GM23248 (cell line): ENCODE measurements at places on chromosomes 16 and 17. TPM values are rescaled to one million over a fixed set of nuclear protein-coding genes. Genes with fewer than 3 reads are reported as not detected.

DNA sequence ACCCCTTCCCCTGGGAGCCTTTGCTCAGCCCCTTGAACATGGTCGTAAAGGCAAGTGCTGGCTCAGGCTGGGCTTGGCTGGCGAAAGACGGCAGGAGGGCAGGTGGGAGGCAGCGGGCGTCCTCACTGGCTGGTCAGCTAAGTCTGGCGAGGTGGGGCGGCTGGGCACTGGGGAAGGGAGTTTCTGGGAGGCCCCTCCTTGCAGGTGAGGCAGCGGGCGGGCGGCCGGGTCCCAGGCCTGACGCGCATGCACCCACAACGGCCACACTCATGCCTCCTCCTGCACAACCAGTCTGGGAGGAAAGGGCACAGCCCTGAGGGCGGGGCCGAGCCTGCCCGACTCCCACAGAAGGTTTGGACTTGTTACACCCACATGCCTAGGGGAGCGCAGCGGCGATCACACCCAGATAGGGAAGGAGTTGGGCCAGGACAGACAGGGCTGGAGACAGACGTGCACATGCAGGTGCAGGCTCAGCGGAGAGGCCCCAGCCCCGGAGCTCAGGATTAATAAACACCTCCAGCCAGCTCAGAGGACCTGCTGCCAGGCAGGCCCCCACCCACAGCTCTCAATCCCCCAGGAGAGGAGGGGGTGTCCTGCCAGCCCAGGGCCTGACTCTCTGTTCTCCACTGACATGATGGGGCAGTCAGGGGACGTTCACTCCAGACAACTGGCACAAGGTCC, at the start of gene EVPL:
Gene EVPL, minus strand, starts transcription at position 148 of the 681 bp plus-strand sequence. Its CDS starts 108 bp downstream, at position 40.
- DNase-seq: no peak
- H3K27ac ChIP-seq: no peak within 1 kb of the TSS
- H3K27me3 ChIP-seq: no peaks in the 10 kb centered on the region
- H3K4me1 ChIP-seq: no peaks in the 10 kb centered on the region

- H3K27ac ChIP-seq: no peak overlapping the region
- H3K36me3 ChIP-seq: no peaks in the 10 kb centered on the region
- no peak overlapping the region for H3K4me3 ChIP-seq
- no peaks in the 10 kb centered on the region; the same call in 1 of the 2 replicates for H3K27me3 ChIP-seq
- no peak for DNase-seq
- H3K4me1 ChIP-seq: peaks cover 2% of the 10 kb centered on the region; the same call in 1 of the 2 replicates
Observed at GRCh38 chr17:30326809-30327208, 7.0 kb downstream of the TMIGD1 start.

DNA sequence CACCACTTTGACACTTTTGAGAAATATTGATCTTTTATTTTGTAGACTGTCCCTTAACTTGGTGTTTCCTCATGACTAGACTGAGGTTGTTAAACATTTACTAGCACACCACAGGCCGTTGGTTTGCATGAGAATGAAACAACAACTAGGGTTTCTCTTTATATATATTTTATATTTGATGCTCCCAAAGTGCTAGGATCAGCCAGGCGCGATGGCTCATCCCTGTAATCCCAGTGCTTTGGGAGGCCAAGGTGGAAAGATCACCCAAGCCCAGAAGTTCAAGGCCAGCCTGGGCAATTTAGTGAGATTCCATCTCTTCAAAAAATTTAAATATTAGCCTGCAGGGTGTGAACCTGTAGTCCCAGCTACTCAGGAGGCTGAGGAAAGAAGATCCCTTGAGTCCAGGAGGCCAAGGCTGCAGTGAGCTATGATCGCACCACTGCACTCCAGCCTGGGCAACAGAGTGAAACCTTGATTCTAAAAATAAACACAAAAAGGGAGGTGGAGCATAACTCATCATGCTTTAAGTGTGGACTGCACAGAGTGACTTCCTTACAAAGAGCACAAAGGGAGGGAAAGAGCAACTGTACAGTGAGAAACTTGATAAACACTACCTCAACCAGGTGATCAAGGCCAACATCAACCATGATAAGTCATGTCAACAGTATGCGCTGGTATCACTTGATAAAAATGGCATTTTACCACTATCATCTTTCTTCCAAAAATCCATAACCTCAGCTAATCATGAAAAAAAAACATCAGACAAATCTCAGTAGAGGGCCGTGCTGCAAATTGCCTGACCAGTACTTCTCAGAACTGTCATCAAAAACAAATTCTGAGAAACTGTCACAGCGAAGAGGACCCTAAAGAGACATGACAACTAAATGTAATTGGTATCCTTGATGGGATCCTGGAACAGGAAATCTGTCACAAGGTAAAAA, 72.8 kb upstream of the ATF7IP2 start:
- no peaks in the 10 kb centered on the region for H3K4me1 ChIP-seq
- no peak overlapping the region for H3K27ac ChIP-seq
- DNase-seq: no peak
- no peaks in the 10 kb centered on the region for H3K36me3 ChIP-seq

DNA sequence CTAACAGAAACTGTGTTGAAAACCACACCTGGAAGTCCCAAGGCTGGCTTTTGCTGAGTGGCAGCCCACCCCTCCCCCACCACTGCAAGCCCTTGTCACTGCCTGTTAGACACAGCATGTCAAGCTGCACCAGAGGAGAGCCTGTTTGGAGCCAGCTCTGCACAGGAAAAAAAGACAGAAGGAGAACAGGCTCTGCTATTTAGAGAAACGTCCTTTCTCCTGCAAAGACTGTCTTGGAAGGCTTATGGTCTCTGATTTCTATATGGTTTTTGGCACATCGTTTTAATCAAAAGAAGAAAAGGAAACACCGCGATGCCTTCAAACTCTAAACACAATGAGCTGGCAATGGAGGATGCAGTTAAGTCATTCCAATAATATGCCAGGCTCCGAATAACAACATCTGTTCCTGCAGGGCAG, 275.5 kb downstream of the MAP2K4 start:
- DNase-seq: peak; percentile 2
- no peak overlapping the region for H3K27ac ChIP-seq
- no peaks in the 10 kb centered on the region for H3K4me1 ChIP-seq
- H3K4me3 ChIP-seq: no peak overlapping the region

GRCh38 chr17:68512960-68513474, 787 bp downstream of the PRKAR1A start:
- H3K27me3 ChIP-seq: no peaks in the 10 kb centered on the region
- peaks cover 30% of the 10 kb centered on the region for H3K4me1 ChIP-seq
- H3K36me3 ChIP-seq: peaks cover 27% of the 10 kb centered on the region
- DNase-seq: peak; percentile 69
- peak overlapping the region; percentile 95 for H3K27ac ChIP-seq

GRCh38 chr16:13436641-13437412, 483.1 kb upstream of the ERCC4 start:
- H3K27ac ChIP-seq: no peak overlapping the region
- H3K4me1 ChIP-seq: no peaks in the 10 kb centered on the region
- H3K27me3 ChIP-seq: no peaks in the 10 kb centered on the region
- DNase-seq: no peak
- H3K4me3 ChIP-seq: no peak overlapping the region
- no peaks in the 10 kb centered on the region for H3K36me3 ChIP-seq

- no peaks in the 10 kb centered on the region for H3K36me3 ChIP-seq
- H3K4me1 ChIP-seq: no peaks in the 10 kb centered on the region
- no peak for DNase-seq
- H3K27me3 ChIP-seq: peaks cover under 1% of the 10 kb centered on the region; the same call in 1 of the 2 replicates
- H3K4me3 ChIP-seq: no peak overlapping the region
- H3K27ac ChIP-seq: no peak overlapping the region
Observed at GRCh38 chr17:41434415-41434814, 6.4 kb downstream of the KRT38 start.

- no peak for DNase-seq
- no peaks in the 10 kb centered on the region for H3K4me1 ChIP-seq
- H3K27me3 ChIP-seq: no peaks in the 10 kb centered on the region
- H3K4me3 ChIP-seq: no peak overlapping the region
- no peaks in the 10 kb centered on the region for H3K36me3 ChIP-seq
- no peak overlapping the region for H3K27ac ChIP-seq
Observed at GRCh38 chr16:1460602-1461138, 14.2 kb downstream of the CLCN7 start.

- no peaks in the 10 kb centered on the region for H3K36me3 ChIP-seq
- H3K27ac ChIP-seq: no peak overlapping the region
- no peaks in the 10 kb centered on the region for H3K4me1 ChIP-seq
Observed at GRCh38 chr17:74460241-74460640, 6.2 kb upstream of the CD300A start.

DNA sequence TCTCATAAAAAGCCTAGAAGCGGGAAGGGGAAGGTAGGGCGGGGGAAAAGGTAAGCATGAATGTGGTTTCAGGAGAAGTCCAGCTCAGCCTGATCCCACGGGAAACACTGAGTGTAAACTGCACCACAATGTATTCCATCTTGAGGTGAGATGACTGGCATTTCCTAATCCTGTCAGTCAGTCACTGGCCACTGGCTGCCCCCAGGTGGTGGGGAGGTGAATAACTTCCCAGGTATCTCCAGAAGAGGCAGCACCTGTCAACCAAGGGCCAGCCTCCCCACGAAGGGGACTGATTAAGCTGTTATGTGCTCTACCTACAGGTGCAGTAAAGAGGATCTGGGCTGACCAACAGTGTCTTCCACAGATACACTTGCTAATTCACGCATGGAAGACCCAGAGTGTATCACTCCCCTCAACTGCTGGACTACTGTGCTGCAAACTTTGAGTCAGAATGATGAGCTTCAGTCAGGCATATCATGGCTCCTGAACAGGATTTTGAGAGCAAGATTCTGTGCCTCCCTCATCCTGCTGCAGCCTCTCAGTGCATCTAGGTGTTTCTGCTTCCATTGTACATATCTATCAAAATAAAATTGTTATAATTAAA, 108.5 kb upstream of the CCL2 start:
- peaks cover 5% of the 10 kb centered on the region for H3K27me3 ChIP-seq
- DNase-seq: no peak
- H3K4me1 ChIP-seq: no peaks in the 10 kb centered on the region
- H3K4me3 ChIP-seq: no peak overlapping the region
- H3K36me3 ChIP-seq: no peaks in the 10 kb centered on the region

DNA sequence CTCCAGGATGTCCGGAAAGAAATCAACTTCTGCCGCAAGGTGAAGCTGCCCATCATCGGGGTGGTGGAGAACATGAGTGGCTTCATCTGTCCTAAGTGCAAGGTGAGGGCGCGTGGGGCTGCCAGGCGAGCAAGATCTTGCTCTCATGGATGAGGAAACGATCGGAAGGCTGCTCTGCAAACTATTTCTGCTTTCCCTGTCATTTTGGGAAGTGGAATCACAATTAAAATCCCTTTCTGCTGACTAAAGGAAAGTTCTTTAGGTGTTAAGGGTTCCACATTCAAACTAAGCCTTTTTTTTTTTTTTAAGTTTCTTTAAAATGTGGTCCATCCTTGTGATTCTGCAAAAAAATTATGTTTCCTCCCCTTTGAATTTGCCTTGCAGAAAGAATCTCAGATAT, 17.7 kb downstream of the NUBP1 start:
- H3K27ac ChIP-seq: no peak overlapping the region
- no peaks in the 10 kb centered on the region for H3K27me3 ChIP-seq
- H3K4me3 ChIP-seq: no peak overlapping the region
- peaks cover 5% of the 10 kb centered on the region; the same call in 1 of the 2 replicates for H3K36me3 ChIP-seq

GRCh38 chr17:78896834-78897663, 6.0 kb downstream of the CEP295NL start:
- peak overlapping the region; percentile 20; the same call in 1 of the 2 replicates for H3K27ac ChIP-seq
- no peak overlapping the region for H3K4me3 ChIP-seq
- no peak for DNase-seq
- H3K36me3 ChIP-seq: peaks cover 14% of the 10 kb centered on the region; the same call in 1 of the 2 replicates
- peaks cover 23% of the 10 kb centered on the region for H3K4me1 ChIP-seq
- no peaks in the 10 kb centered on the region for H3K27me3 ChIP-seq

DNA sequence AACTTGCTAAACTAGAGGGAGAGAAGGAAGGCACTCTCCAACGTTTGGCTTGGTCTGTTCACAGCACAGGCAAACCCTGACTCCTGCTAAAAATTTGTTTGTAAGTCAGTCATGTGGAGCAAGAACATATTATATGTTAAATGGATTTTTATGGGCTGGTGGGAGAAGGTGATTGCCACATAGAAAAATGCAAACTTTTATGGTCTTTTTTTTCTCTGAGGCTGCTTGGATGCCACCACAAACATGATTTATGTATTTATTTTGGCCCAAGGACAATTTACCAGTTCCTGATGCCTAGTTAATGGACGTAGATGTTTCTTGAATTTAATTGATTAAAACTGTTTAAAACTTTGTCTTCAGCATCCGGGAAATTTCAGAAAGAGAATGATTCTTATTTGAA, 274.2 kb upstream of the MYOCD start:
- no peak overlapping the region for H3K27ac ChIP-seq
- H3K4me3 ChIP-seq: no peak overlapping the region
- H3K36me3 ChIP-seq: no peaks in the 10 kb centered on the region
- H3K27me3 ChIP-seq: no peaks in the 10 kb centered on the region
- no peak for DNase-seq

GRCh38 chr17:50393700-50394099, 3.6 kb downstream of the LRRC59 start:
- H3K4me1 ChIP-seq: peaks cover 18% of the 10 kb centered on the region
- H3K36me3 ChIP-seq: peaks cover 59% of the 10 kb centered on the region
- H3K4me3 ChIP-seq: no peak overlapping the region
- no peak for DNase-seq

The C16orf96 gene
- total RNA-seq: not detected in 2 replicates

The TP53TG3B gene
- not detected in 2 replicates for total RNA-seq

The PMFBP1 gene
- total RNA-seq: not detected in 2 replicates

The DVL2 gene
- total RNA-seq: 41.2 and 45.8 TPM in 2 replicates

The DDX28 gene
- 8.8 and 9.7 TPM in 2 replicates for total RNA-seq

The TBC1D3L gene
- total RNA-seq: 3.9 and 11.4 TPM in 2 replicates

The TBC1D3I gene
- not detected in 2 replicates for total RNA-seq

The CCT6B gene
- total RNA-seq: 2.2 and 2.9 TPM in 2 replicates
